Dermis blood vessel endothelial cell (primary cell): ENCODE measurements at places on chromosomes 6 and 20. TPM values are rescaled to one million over a fixed set of nuclear protein-coding genes. Genes with fewer than 3 reads are reported as not detected.

The CRISP2 gene
- total RNA-seq = not detected in 2 replicates

The BMP5 gene
- total RNA-seq = not detected in 2 replicates

The ITPR3 gene
- 26.9 and 42.0 TPM in 2 replicates for total RNA-seq

The RAB44 gene
- total RNA-seq = under 0.01 TPM in 1 of 2 replicates, not detected in the other

The MGME1 gene
- total RNA-seq = 8.5 and 21.5 TPM in 2 replicates

The POU5F1 gene
- 0.68 TPM in 1 of 2 replicates, not detected in the other for total RNA-seq

The SLCO4A1 gene
- total RNA-seq = 3.7 and 4.8 TPM in 2 replicates

The ARMC12 gene
- total RNA-seq = 0.34 and 0.37 TPM in 2 replicates

The STMN3 gene
- total RNA-seq = 0.85 and 1.2 TPM in 2 replicates

DNA sequence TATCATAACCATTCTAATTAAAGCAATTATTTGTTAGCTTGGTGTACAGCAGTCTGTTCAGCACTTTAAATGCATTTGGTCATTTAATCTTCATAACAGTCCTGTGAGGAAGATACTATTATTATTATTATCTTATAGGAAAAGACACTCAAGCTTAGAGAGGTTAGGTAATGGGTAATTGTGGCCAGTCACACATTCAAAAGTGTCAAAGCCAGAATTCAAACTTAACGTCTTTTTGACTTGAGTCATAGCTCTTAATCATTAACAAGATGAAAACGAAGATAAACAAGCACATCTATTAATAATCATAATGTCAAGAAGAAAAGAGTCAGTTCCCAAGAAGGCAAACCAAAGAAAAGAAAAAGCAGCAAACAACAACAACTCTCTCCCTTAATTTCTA, 251.0 kb downstream of the SYNE1 start:
- DNase-seq = no peak

- DNase-seq = no peak
Measured at GRCh38 chr6:69847492-69847788, 18.9 kb upstream of the COL19A1 start.

DNA sequence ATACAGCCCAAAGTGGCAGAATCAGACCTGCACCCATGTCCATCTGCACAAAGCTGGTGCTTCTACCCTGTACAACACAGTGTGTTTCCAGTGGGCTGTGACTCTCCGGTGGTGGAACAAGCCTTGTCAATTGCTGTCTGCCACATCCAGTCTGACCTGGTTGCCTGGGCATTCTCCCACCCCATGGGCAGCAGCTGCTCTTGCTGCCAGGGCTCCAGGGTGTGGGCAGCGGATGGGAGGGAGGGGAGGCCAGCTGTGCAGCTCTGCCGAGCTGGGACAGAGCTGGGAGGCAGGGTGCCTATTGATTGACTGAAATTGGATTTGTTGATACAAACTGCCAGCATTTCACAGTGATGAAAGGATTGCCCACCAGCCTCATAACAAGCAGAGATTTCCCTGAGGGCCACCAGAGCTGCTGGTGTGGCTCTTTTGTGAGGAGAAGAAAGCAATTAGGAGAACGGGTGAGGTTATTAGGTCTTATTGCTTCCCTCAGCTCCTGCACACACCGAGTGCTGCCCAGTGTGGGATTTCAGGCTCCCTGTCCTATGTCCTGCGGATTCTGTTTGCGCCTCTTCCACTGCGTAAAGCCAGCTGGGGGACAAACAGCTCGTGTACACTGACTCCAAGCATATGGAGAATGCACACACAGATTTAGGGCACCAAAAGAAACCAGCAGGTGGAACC, 150.8 kb downstream of the NRN1 start:
- no peak for DNase-seq

DNA sequence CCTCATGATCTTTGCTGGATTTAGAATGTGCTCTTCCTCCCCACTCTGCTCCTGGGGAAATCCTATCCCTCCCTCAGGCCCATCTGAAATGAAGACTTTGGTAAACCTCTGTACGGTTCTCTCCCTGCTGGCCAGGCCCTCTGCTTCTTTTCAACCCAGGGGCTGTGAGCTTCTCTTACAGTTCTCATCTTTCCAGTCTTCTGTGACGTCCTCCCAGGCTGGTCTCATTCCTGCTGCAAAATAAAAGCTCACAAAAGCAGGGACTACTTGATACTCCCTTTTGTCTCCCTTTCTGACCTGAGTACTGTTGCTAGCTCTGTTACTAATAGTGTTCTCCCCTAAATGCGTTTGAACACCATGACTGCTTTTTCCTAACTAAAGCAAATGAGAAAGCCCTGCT, 46.3 kb downstream of the UNC5CL start:
- DNase-seq = no peak

- DNase-seq = no peak
Measured at GRCh38 chr6:117396228-117396627, 29.5 kb downstream of the ROS1 start.

GRCh38 chr6:40328986-40329545, 258.1 kb downstream of the LRFN2 start:
- no peak for DNase-seq

GRCh38 chr6:90375681-90376439, 79.2 kb upstream of the BACH2 start:
- no peak for DNase-seq

DNA sequence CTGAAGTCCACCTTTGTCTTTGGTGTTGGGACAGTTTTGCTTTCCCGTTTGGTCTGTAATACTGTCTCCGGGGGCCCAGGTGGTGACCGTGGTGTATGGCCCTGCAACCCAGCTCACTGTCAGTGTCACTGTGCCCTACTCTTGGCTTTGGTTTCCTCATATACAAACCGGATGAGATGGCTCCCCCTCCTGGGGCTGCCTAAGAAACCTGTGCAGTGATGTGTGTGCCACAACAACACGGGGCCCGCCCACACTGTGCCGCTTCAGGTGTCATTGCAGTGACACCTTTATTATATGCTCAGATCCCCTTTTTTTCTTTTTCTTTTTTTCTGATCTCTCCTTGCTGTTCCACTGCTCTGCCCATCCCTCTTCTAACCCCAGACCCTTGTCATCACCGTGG, 73.9 kb downstream of the RAMACL start:
- no peak for DNase-seq

DNA sequence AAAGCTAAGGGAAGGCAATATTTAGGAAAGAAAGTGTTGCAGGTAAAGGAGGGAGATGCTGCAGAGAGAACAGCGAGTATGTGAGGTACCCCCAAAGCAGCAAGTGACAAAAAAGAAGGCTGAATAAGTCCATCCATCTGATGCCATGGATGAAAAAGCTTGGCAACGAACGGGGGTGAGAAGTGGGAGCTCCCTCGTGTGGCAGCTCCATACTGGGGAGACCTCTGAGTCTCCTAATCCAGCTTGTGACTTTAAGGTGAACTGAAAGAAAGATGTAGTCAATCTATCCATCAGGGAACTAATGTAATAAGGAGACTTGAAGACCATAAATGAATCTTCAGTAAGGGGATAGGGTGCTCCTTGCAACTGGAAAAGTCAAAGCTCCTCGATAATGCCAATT, 156.6 kb downstream of the OTOR start:
- DNase-seq = no peak

GRCh38 chr20:19015351-19016139, 196.9 kb upstream of the SLC24A3 start:
- DNase-seq = no peak

DNA sequence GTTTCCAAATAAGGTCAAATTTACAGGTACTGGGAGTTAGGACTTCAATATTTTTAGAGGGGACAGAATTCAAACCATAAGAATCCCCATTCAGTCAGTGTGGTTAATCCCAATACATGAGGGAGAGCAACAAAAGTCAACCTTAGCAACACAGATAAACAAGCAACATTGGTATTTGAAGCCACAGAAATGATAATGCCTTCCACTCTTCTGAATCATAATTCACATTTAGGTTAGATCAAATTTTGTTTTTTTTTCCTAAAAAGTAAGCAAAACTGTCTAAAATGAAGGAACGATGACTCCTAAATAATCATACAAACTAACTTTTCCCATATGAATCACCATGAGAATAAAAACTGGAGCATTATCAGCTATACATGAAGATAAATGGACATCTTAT, 246.0 kb upstream of the TENT5A start:
- no peak for DNase-seq

- no peak for DNase-seq
Measured at GRCh38 chr6:111912904-111913303, 39.7 kb upstream of the FYN start.

- DNase-seq = no peak
Measured at GRCh38 chr6:142542704-142543233, 241.0 kb downstream of the ADGRG6 start.

- DNase-seq = no peak
Measured at GRCh38 chr6:163757520-163757919, 343.0 kb downstream of the QKI start.
